ENCODE measurements at places on chromosomes 7 and 10.

DNA sequence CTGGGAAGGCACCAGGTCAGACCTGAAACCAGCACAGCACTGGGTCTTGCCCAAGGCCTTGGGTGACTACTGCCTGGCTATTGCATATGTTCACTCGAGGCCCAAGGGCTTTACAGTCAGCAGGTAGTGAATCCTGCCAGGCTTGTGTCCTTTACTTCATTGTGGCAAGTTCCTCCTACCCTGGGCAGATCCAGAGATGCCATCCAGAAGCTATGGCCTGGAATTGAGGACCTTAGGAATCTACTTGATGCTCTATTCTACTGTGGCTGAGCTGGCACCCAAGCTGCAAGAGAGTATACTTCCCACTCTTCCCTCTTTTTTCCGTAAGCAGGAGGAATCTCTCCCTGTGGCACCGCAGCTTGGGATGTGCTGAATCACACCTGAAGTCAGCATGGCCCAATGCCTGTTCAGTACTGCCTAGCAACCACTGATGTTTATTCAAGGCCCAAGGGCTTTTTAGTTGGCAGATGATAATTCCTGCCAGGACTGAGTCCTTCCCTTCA is 246.7 kb upstream of the CTBP2 start:
- no peak for DNase-seq

DNA sequence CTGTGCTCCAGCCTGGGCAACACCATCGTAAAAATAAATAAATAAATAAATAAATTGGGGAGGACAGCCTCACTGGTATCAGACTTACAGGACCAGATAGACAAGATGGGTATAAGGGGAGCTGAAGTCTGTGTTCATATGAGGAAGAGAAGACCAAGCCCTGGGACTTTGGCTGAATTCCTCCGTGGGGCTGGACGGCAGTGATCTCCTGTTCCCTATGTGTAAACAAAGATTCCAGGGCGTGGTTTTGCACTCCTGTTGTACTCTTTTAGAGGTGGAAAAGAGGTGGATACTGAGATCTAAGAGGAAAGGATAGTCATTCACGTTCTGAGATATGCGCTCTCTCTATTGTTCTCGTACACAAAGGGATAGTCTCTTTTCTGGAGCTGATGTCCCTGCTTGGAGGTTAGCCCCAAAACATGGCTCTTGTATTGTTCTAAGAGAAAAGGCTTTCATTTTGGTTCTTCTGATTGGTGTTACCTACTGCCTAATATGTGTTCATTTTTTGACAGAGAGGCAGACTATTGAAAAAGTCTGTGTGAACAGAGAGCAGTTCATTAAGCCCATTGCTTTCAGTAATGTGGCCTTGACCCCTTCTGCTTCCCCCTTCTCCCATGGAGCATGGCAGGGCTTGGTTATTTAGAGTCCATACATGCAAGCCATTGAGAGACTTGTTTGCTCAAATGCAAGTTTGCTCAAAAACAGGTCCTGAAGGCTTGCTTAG is 12.3 kb downstream of the KCTD7 start:
- no peak for DNase-seq

- no peak for DNase-seq
Measured at GRCh38 chr7:1092806-1093501, 5.0 kb downstream of the GPER1 start.

DNA sequence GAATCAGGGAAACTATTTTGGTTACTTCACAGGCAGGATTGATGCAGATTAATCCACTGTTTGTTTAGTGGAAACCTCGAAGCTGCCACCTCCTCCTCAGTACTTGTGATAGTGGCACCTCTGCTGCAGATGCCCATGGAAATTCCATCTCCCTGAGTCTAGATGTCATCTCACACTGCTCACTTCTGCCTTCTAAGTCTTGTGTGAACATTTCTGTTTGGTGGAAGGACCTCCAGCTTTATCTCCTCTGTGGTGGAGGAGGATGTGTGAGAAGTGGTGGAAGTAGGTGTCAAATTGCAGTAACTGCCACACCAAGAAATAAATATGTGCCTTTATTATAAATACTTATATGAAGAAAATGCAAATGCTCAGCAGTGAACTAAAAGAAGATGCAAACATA is 25.8 kb upstream of the GPR141 start:
- DNase-seq: no peak

GRCh38 chr10:115931309-115931708 is 341.7 kb downstream of the GFRA1 start:
- DNase-seq: no peak

DNA sequence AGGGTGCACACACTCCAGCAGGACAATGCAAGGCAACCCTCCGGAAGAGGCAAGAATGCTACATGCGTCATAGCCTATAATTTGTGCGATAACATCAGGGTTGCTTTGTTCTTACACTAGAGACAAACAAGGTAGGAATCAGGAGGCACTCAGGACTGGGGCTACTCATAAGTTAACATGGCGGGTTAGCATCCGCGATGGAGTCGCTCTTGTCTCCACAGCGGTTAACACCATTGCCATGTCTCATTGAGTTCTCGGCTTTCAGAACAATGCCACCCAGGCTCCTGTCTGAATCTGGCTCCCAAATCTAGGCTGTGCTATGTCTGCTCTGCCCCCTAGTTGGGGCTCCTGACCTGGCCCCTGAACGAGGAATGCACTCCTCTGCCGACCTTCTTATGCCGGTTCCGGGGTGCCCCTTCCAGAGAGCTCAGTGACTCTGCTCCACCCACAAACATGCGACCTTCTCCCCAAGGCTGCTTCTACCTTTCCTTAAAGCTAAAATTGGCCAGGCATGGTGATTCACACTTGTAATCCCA is 24.9 kb upstream of the SLF2 start:
- DNase-seq: no peak

DNA sequence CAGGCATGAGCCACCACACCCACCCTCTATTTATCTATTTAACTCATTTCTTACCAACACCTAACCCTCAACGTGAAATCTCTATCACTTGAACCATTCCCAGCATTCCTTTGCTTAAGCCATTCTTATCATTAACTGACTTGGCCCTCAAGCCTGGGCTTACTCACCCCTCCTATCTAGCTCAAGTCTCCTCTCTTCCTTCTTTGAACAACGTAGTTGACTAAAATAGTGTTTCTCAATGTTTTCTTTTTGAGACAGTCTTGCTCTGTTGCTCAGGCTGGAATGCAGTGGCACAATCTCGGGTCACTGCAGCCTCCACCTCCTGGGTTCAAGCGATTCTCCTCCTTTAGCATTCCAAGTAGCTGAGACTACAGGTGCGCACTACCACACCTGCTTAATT is 7.0 kb downstream of the ANXA7 start:
- DNase-seq: no peak

- DNase-seq: no peak
Measured at GRCh38 chr10:19014034-19014433, 34.6 kb upstream of the MALRD1 start.

GRCh38 chr7:155665957-155666287 is 21.5 kb downstream of the RBM33 start:
- no peak for DNase-seq

DNA sequence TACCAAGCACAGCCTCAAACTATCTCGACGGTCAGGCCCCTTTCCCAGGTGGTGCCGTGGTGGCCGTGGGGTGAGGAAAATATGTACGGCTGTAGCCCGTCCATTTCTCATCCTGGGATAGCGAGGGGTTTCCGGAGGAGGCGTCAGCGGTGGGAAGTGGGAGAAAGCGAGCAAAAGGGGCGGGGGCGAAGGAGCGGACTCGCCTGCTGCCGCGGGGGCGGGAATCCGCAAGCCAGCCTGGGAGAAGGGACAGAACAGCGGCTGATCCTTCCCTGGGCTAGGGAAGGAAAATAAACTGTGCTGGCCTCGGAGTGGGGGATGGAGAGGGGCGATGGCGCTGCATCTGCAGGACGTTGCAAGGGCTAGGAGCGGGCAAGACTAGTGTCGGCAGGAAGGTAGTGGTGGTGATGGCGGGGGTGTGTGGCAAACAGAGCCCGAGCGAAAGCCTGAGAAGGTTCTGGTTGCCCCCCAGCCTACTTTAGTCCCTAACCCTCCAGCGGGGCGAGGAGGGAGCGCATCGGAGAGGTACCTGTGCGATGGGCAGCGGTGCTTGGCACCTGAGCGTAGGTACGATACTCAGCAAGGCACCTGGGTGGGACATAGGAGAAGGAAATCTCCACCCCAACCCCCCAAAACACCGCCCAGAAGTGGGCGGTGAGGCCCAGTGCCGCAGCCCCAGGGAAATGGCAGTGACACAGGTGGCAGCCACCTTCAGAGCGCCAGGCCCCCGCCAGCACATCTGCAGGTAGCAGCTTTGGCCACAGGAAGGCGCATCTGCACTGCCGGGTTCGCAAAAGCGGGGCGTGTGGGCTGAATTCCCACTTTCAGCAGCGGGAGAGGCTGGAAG is 49.9 kb upstream of the STEAP1B start:
- DNase-seq: peak; percentile 19

GRCh38 chr7:139773371-139773770 is 4.4 kb downstream of the HIPK2 start:
- no peak for DNase-seq

DNA sequence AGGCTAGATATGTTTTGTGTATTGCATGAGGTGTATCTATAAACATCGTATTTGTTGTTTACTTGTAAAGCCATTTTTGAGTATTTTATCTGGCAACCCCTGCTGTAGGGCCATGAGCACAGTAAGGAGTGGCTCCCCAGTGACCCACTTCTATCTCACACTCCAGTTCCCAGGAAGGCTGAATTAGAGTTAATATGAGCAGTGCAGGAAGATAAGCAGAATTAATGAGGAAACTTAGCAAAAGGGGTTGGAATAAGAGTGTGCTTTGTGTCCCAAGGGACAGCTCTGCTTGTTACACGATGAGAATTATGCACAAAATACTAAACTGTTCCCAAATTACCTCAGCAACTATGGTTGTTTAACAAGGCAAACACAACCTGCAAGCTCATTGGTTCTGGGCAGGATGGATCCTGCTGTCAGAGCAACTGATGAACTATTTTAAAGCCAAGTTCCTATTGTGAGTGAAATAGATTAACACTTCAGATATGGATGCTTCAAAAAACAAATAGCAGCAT is 1005.8 kb downstream of the NRG3 start:
- no peak for DNase-seq

GRCh38 chr7:149074116-149074885 is 16.2 kb downstream of the ZNF786 start:
- DNase-seq: no peak

DNA sequence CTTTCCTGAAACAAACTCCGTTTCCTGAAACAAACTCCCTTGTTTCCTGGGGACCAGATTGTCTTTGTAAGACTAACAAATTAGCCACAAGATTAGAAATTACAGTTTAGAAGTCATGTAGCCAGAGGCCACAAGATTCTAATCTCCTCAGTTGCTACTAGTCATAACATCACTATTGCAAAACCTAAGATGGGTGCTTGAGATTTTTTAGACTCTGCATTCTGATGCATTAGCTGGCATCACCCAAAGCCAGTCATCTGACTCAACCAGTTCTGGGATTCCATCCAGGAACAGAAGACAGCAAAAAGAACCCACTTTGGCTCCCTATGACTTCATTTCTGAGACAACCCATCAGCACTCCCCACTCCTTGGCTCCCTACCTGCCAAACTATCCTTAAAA is 367.9 kb upstream of the MBL2 start:
- no peak for DNase-seq

GRCh38 chr7:2015251-2015871 is 217.4 kb downstream of the MAD1L1 start:
- no peak for DNase-seq

GRCh38 chr10:27995311-27995710 is 3.6 kb downstream of the ODAD2 start:
- DNase-seq: no peak

DNA sequence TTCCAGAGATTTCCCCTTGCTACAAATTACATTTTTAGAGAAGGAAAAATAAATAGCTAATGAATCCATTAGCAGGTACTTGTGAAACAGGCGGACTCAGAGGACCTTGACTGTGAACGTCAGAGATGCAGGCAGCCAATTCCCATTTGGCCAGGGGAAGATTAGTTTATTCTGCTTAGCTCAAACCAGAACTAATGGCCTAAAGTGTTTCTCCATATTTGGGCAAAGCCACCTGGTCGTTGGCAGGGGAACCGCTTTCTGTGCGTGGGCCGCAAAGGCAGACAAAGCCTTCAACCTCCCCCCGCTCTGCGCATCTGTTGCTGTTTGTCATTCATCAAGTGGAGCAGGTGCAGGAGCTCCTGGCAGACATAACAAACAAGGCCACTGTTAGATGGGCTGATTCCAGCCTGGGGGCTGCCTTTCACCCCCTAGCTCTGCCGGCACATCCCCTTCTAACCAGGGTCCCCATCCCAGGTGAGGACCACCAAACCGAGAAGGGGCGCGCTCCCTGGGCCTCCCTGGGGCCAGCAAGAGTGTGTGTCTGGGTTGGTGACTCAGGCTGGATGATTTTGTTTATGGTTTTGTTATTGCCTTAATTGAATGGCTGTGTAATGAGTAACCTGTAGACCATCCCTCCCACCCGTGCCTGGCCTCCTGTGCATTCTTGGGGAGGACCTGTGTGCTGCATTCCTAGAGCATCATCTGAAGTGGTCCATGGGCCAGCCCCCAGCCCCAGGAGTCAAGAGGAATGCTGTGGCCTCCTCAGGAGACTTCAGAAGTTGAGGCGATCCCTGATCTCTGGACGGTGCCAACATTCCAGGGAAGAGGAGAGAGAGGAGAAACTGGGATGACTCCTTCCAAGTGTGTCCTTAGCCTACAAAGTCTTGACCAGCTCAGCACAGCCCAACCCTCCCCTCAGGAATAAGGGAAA is 14.5 kb upstream of the CPA1 start:
- DNase-seq: no peak

DNA sequence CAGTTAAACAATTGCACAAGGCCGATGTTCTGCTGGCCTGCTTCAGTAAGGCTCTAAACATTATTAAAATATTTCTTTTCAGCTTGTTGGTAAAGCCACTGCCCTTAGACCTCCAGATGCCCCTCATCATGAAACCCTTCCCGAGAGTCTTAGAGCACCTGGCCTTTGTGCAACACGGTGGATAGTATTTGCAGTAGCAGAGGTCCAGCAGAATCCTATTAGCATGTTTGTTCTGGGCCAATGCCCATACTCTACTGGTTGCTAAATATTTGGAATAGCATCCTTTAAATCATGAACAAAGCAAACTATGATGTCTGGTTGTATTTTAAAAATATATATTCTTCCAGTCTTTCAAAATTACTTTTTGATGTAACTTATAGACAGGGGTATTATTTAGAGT is 584.6 kb downstream of the CNTNAP2 start:
- DNase-seq: no peak

DNA sequence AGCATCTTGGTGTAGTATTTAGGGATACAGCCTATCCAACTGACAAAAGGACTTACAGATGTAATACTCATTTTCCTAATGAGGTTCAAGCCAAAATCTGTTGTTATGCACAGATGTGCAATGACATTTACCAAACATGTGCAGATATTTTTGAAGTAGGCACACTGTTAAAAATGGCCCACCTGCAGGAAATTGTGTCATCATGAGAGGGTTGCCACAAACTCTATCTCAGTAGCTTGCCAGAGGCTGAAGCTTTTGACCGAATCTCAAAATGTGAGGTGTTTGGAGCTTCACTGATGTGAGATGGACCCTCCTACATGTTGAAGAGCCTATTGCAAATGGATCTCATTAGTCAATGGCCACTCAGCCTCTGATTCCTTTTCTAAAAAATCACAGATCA is 89.7 kb upstream of the CSTF2T start:
- DNase-seq: no peak

All from CD4-positive, alpha-beta T cell treated with Interleukin-6 for 4 hours (primary cell).